ENCODE measurements at places on chromosomes 2 and 18.
A peak's percentile ranks its signal among the peaks of the same experiment; 100 is the strongest.

DNA sequence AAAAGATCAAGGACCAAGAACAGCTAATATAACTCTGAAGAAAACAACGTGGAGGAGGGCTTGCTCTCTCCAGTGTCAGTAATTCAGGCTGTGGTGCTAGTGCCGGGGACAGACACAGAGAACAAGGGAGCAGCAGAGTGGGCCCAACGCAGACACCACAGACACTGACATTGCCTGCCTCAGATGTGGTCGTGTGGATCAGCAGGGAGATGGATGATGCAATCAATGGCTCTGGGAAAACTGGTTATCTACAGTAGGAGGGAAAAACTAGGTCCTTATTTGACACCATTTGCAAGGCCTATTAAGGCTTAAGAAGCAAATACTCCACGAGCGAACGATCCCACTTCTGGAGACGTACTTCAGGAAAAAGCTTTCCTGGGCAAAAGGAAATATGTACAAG, 36.1 kb downstream of the HDLBP start:
- no peak for DNase-seq

GRCh38 chr2:176085861-176086771, 2.4 kb upstream of the EVX2 start:
- peak; percentile 62 for DNase-seq

- no peak for DNase-seq
These were observed 219.8 kb downstream of the DPP10 start for GRCh38 chr2:114661971-114662939.

- no peak for DNase-seq
These were observed 48.3 kb downstream of the TSPYL6 start for GRCh38 chr2:54207666-54208195.

DNA sequence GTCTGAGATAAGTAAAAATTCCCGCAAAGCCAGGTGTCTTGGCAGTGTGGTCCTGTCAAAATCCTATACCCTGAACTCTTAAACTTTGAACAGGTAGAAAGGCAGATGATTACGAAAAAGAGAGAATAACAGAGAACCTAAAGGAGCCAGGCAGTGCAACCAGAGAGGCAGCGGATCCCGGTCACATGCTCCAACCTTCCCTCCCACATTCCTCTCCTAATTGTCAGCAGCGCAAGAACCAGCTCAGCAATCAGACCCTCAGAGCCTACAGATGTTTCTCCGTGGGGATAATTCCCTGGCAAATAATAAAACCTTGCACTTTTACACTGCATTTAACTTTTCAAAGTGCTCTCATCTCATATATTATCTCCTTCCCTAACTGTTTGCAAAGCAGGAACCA, 124.8 kb downstream of the EPHA4 start:
- no peak for DNase-seq

- DNase-seq, result peak; percentile 20
These were observed 5.8 kb upstream of the RDH14 start for GRCh38 chr2:18566145-18566769.

DNA sequence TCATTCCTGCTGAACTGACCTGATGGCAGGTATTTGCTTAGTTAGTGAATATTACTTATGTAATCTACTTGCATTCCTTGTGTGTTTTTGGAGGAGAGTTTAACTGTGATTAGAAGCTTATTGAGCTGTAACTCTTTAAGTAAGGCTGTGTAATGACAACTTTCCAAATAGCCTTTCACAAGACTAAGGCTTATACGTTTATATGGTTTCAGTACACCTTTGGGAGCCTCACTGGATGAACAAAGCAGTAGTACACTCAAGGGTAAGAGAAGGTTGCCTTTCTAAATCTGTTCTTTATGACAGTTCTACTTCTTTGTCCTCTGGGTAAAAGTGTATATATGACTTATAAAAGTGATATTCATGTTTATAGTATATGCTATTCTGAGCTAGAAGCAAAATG, 4.3 kb downstream of the ITPRID2 start:
- no peak for DNase-seq

DNA sequence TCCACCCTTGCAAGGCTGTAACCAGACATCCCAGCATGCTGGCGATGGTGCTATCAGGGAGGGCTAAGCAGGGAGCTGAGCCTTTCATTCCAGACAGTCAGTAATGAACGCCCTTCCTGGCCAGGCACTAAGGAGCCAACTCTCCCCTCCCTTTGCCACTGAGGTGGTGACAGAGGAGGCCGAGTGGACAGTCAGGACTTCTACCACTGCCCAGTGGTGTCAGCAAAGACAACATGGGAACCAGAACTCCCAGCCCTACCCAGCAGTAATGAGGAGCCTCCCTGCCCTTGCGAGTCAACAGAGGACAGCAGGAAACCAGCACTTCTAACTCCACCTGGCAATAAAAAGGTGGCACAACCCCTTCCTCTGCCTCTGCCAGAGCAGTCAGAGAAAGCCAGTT, 68.6 kb downstream of the ZAP70 start:
- DNase-seq, result no peak

DNA sequence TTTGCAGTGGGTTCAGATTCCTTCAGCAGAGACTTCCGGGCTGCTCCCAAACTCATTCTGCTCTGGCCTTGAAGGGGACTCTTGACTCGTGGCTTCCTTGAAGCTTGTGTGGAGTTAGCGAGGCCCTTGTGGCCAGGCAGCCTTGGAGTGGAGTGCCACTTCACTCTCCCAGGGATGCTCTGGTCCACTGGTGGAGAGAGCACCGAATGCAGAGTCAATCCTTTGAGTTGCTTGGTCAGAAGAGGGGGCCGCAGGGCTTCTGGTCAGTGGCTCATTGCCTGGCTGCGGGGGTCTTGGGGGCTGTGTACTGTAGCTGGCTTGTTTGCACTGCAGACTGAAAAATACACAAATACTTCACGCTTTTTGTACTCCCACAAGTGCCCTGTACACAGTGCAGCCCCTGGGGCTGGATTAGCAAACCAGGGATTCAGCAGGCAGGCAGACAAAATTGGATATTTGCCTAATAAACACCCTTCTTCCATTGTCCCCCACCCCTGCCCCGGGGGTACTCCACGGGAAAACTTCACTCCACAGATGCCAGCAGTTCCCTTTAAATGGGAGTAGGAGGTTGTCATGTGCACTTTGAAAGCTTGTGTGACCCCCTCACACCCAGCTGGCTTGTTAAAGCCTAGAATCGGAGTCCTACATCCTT, 3.2 kb downstream of the GLI2 start:
- DNase-seq, result no peak

DNA sequence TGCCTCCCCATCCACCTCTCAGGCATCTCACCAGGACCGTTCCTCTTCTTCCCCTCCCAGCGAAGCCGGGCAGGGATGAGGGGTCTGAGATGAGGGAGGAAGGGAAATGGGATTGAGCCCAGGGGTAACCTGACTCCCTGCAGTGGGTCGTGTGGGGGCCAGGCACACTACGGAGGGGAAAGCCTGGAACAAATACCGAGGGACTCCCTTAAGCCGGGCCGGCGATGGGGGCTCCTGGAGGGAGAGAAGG, 250 bp upstream of the SPEG start:
- DNase-seq, result no peak

DNA sequence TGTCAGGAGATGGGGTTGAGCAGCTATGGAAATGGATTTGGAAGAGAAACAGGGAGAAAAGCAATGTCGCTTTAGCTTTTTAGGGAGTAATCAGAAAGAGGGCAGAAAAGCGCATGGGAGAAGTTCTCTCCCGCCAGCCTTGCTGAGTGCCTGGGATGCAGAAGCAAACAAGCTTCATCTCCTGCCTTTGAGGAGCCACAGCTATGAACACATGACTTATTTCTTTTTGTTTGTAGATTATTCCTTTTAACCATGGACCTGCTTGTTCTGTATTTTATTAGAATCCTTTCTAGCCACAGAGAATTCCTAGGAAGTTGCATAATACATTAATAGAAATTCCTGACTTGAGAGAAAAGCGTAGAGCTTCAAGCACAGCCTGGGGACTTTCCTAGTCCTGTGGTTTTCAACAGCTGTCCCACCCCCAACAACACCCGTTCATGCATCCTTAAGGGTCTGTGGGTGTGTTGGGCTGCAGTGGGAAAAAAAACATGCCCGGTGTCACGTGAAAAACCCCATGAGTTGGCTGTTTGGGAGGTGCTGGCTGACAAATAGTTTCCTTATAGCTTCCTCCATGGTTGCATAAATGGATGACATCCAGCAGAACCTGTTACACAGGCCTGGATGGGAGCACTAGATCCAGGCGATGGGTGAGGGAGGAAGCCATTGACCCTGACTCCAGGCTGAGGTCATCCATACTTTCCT, 14.9 kb downstream of the SLC9A4 start:
- DNase-seq, result no peak

DNA sequence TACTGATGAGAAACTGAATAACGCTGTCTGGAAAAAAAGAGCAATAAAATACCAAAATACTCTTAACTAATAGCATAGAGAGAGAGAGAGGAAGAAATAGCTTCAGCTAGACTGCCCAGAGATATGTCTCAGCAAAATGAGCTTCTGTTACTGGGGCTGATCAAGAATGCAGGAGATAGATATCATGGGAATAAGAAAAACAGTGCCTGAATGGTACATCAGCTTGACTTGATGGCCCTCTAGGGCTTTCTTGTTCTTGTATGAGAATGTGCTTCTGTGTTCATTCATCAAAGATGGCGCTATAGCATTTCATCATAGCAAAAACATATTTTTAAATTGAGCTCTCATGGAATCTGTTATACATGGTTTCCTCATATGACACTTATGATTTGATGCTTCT, 151.2 kb downstream of the CALCRL start:
- DNase-seq, result no peak

DNA sequence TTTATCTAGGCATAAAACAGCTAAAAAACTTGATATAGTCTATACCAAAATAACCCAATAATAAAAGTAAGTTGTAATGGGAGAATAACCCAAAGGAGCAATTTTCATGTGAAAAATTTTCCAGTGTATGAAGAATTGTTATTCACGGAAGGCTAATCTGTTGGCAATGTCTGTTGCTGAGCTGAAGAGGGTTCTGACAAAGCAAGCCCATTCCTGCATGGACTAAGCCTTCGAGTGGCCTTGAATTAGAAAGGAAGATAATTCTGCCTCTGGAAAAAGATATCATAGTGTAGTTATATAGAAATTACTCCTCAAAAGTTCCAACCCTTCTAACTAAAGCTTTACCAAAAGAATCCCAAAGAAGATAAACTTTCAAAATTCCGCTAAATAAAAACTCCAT, 101.5 kb downstream of the MAP2 start:
- DNase-seq, result no peak

DNA sequence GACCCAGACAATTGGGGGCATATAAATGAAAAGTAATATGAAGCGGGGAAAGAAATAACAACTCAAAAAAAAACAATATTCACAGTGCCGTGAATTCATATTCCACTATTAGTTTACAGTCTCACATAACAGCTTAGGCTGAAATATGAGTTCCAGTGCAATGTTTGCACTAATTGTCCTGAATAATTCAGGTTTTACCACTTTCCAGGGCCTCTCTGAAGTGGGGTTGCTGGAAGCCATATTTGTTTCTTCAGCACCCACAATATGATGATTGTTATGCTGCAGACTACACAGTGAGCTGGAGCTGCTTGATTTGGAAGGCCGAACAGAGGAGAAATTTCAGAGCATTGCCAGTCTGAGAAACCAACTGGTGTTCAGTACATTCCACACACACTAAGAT, 894.5 kb upstream of the ACVR2A start:
- DNase-seq, result no peak

DNA sequence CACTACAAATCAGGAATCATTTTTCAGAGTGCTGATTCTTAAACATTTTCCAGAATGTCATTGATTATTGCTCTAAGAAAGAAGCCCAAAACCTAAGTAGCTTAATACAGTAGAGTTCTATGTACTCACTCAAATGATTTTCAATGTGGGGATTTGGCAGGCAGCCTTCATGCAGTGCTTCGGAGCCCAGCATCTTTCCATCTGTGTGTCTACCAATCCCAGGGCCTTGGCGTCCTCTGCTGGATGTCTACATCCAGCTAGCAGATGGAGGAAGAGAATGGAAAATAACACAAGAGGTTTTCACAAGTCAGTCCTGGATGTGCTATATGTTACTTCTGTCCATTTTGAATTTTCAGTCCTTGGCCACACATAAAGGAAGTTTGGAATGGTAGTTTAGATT, 151.8 kb downstream of the RDH14 start:
- no peak for DNase-seq

GRCh38 chr2:145572238-145572637, 1052.3 kb upstream of the ZEB2 start:
- no peak for DNase-seq
